CD4-positive, alpha-beta T cell treated with Interleukin-6 at 100 ng/mL for 8 hours (primary cell): ENCODE measurements at places on chromosomes 7 and 10.

GRCh38 chr7:553636-554111, 34.0 kb upstream of the PDGFA start:
- no peak for DNase-seq

DNA sequence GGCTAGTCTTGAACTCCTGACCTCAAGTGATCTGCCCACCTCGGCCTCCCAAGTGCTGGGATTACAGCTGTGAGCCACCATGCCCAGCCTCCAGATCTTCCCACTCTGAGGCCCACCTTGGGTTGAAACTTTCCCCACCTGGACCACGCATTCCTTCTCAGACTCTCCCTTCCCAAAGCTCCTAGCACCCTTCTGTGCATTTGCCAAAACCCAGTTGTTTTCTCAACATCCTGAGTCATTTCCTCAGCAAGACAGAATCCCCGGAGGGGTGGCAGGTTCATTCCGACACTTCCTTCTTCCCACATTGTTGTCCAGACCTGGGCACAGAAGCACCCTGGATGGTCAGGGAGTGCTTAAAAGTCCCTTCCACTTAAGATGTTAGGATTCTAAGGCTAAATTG, 28.9 kb downstream of the BAG3 start:
- DNase-seq, result no peak

DNA sequence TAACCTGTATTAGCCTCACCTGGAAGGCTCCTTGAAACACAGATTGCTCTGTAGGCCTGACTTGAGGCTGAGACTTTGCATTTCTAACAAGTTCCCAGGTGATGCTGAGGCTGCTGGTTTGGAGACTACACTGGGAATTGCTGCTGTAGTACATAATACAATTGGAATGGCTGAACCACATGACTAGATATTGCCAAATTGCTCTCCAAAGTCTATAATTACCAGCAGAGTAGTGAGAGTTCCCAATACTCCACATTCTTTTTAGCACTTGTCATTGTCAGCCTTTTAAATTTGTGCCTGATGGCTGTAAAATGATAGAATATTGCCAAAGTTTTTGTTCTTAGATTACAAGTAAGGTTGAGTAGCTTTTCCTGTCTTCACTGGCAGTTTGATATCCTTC, 39.9 kb downstream of the PLEKHA8 start:
- no peak for DNase-seq

DNA sequence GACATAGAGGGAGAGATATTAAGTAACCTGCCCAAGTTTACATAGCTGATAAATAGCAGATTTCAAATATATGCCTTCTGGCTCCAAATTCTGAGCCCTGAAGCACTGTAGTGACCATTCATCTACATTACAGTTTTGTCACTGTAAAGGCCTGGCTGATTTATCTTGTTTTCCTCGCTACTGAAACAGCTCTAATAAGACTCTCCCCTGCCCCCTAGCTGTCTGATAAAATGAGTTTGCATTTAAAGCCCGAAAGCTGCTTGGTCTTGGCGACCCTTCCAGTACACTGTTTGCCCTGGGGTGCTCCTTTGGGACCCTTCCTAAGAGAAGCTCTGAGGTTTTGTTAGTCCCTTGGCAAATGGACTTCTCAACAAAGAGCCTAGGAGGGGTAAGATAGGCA, 59.7 kb upstream of the RAB11FIP2 start:
- DNase-seq, result no peak

- DNase-seq, result peak; percentile 58
Observed at GRCh38 chr7:130982160-130982638, 248.2 kb upstream of the KLF14 start.

DNA sequence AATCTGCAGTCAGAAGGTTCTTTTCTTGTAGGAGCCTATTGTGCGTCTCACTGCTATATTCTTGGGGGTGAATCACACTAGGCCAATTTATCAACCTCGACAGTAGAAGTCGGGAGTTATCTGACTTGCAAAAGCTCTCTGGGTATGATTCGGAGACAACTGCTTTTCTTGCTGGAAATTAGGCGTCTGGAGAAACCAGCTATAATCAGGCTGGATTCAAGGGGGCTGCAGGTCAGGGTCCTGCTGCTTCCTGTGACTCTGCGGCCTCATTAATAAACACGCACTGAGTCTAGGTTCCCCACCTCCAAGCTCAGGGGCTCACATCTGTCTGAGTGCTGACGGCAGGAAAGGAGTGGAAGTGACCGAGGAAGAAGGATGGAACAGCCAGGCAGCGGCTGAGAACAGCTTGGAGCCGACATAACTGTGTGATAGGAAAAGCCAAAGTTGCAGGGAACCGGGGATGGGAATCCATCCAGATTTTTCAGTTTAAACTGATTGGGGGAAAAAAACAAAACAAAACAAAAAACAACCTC, 184.6 kb downstream of the FANK1 start:
- DNase-seq, result no peak

DNA sequence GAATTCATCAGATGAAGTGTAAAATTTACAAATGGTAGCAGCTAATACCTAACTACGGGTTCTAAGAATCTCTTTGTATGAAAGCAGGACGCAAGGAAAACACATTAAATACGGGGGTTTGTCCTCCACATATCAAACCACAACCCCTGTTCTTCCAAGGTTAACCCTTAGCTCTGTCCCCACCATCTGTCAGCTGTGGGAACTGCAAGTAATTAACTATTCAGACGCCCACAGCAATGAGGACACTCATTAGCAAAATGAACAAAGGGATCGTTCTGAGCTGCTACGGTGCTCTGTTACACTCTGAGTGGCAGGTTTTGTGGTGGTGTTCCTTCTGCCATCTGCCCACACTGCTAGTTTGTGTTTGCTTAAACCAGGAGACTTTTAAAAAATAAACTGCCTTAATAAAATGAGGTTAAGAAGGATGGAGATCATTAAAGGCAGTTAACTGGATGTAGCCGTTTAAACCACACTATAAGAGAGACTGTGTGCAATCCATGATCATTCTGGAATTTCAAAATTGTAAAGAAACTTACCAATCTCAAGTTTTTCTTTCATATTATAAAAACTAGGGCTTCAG, 51.4 kb downstream of the C10orf67 start:
- no peak for DNase-seq

GRCh38 chr10:83991986-83992753, 147.1 kb upstream of the GHITM start:
- no peak for DNase-seq

GRCh38 chr7:131945313-131945911, 389.0 kb upstream of the PODXL start:
- DNase-seq, result no peak

- DNase-seq, result no peak
Observed at GRCh38 chr7:5627745-5628547, 153.5 kb downstream of the RNF216 start.

DNA sequence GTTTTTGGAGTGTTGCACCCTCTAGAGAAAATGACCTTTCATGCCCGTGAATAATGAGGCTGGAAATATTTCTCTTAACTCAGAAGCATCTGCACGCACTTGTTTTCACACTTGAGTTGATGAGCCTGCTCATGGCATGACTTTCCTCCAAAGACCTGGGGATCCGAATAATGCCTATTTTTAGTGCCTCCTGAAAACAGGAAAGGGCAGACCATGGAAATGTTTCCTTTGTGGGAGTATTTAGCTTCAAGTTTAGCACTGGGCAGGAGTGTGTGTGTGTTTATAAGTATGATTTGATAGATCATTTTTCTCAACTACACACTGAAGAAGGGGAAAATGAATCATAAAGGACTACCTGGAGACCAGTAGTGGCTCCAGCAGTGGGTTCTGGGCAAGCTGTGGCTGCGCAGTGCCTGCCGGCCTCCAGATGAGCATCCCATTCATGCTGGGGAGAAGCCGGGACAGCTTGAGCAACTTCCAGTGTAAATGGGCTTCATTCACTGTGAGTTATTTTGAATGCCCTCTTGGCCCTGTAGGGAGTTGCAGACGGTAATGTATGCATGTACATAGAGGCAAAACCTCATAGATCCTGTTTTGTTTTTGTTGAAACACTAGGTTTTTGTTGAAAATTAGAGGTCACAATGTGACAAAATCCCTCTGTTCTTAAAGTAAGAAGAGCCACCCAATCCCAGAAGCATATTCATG, 117.8 kb upstream of the INSYN2A start:
- no peak for DNase-seq

DNA sequence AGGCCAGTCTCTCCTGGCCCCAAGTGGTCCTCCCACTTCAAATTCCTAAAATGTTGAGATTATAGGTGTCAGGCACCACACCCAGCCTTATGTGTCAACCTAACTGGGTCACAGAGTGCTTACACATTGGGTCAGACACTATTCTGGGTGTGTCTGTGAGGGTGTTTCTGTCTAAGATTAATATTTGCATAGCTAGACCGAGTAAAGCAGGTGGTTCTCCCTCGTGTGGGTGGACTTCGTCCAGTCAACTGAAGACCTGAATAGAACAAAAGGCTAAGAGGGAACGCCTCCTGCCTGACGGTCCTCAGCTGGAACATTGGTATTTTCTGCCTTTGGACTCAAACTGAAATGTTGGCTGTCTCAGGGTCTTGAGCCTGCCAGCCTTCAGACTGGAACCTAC, 11.5 kb downstream of the PPIF start:
- no peak for DNase-seq

DNA sequence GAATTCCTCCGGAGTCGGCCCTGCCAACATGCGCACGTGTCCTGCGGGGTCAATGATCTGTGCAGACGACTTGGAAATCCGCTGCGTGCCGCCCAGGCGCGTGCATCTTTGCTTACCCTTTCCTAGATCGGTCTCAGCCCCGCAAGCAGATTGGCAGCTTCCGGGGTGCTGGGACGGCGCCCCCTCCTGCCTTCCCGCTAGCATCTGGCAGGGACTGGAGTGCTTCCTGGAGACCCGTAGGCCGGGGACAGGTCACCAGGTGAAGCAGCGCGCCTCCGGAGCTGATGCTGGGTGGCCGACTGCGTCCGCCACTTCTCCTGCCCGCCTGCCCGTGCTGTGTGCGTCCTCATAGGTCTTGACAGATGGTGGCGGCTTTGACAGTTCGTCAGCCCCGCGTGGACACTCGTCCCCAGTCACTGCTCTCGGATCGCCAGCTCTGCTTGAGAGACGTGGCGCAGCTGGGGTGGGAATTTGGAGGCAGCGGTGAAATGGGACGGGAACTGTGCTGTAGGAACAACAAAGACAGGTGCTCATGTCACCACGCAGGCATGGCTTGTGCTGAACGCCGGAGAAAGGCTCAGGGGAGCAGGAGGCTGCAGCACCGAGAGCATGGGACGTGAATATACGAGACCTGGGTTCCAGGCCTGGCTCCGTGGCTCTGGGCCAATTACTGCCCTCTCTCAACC, 21.9 kb upstream of the KCNK18 start:
- no peak for DNase-seq

DNA sequence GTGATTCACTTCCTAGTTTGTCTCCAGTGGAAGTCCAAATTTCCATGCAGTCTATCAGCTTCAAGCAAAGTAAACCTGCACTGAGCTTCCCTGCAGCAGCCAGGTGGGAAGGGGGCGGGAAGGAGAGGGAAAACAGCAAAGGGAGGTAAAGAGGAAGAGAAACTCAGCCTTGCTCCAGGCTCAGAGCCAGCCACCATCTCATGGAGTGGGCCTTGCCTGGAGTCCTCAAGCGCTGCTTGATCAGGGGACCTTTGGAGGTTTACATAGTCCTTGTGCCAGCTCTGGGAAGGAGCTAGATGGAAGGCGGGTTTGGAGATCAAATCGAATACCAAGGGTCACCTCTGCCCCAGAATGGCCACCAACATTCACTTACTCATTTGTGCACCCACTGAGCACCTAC, 7.4 kb downstream of the CRTAC1 start:
- DNase-seq, result no peak

GRCh38 chr7:98833022-98833421, 36.8 kb downstream of the TMEM130 start:
- no peak for DNase-seq

- DNase-seq, result no peak
Observed at GRCh38 chr7:111835066-111835465, 272.8 kb upstream of the IMMP2L start.

DNA sequence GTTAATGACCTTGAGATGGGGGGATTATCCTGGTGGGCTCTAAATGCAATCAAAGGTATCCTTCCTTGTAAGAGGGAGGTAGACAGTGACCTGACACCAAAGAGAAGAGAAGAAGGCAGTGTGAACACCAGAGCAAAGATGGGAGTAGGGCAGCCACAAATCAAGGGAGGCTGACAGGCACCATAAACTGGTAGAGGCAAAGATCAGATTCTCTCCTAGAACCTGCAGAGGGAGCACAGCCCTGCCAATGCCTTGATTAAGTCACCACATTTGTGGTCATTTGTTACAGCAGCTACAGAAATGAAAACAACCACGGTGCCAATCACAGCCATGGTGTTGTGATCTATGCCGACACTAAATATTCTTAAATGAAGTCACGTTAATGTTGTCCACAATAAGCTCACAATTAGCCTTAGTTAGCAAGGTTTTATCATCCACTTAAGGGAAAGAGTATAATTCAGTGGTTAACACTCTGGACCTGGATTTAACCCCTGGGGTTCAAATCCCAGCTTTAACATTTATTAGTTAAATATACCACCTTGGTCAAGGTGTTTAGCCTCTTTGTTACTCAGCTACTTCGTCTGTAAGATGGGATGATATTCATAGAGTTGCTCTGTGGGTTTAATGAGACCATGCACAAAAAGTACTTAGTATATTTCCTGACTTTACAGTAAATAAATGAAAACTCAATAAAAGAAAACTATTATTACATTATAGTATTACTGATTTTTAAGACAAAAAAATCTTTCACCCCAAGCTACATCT, 70.8 kb downstream of the SGMS1 start:
- DNase-seq, result peak; percentile 28

DNA sequence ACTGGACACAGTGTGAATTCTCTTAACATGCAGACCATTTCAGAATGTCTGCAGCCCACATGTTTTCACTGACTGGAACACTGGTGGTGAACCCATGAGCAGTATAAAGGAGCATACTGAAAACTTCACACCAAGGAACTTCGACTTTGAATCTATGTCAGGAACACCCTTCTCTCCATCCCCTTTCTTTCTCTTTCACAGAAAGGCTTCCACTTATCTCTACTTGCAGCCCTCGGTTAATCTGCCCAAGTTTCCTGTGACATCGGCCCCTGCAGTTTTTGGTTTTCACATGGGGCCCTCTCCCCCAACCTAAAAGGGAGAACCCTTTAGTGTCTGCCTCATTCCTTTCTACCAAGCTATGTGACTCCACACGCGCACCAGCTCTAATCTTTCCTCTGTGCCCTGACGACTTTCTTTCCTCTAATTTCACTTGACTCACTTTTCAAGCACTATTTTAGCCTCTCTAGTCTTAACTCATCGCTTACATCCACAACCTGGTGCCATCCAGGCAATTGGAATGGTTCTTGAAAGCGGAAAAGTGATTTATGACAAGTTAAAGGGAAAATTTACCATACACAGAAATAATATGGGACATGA, 70.1 kb downstream of the RELN start:
- DNase-seq, result no peak

- DNase-seq, result no peak
Observed at GRCh38 chr7:51732951-51733350, 416.3 kb upstream of the COBL start.

GRCh38 chr10:3530346-3530745, 254.7 kb downstream of the KLF6 start:
- no peak for DNase-seq

- DNase-seq, result no peak
Observed at GRCh38 chr10:43355749-43356371, 15.6 kb upstream of the FXYD4 start.
